ENCODE measurements at places on chromosomes 1 and 21. TPM values are rescaled to one million over a fixed set of nuclear protein-coding genes. Genes with fewer than 3 reads are reported as not detected.

Gene KRTAP8-1
- not detected for total RNA-seq

Gene C1orf226
- total RNA-seq = 6.9 TPM

Gene S100A7A
- total RNA-seq = not detected

Gene GIPC2
- 1.7 TPM for total RNA-seq

Gene C1orf56
- total RNA-seq = 4.8 TPM

Gene HTR6
- 1.2 TPM for total RNA-seq

Gene FCMR
- 0.74 TPM for total RNA-seq

Gene BATF3
- 13.2 TPM for total RNA-seq

Gene KLHL20
- 24.9 TPM for total RNA-seq

Gene OR6K3
- total RNA-seq = not detected

Gene HPDL
- 0.56 TPM for total RNA-seq

Gene LRRC3
- total RNA-seq = 1.4 TPM

Gene CRNN
- total RNA-seq = not detected

All from dorsolateral prefrontal cortex (tissue), 122 donors.